ENCODE measurements at places on chromosomes 12 and 14. TPM values are rescaled to one million over a fixed set of nuclear protein-coding genes. Genes with fewer than 3 reads are reported as not detected.

Gene CLEC1A
- polyA plus RNA-seq: not detected

DNA sequence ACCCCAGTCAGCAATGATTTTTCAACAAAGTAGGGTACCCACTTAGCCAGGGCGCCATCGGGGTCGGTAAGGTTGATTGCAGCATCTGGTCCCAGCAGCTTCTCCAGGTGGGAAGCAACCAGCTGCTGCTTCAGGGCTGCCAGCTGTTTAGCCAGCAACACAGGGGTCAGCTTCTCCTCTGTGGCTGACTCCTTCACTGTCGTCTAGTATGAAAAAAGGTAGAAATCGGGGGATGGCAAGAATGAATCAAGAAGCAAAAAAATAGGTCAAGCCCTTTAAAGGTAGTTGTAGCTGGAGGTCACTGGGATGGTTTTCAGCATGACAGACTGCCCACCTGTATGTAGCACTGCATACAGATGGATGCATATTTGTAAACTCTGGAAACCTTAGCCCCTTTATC, 11.6 kb downstream of the MBD6 start:
- DNase-seq: no peak

GRCh38 chr14:72594099-72594901, 299.6 kb downstream of the DPF3 start:
- no peak for DNase-seq

Gene PTGER2
- polyA plus RNA-seq: 5.1 TPM
